ENCODE measurements at places on chromosomes 7 and 10. TPM values are rescaled to one million over a fixed set of nuclear protein-coding genes. Genes with fewer than 3 reads are reported as not detected.

The CFAP46 gene
- total RNA-seq = 0.22 TPM

The SNX10 gene
- 1.2 TPM for total RNA-seq

- DNase-seq = no peak
These were observed 71.7 kb downstream of the KIF20B start for GRCh38 chr10:89773081-89773480.

The ST8SIA6 gene
- total RNA-seq = 1.5 TPM

DNA sequence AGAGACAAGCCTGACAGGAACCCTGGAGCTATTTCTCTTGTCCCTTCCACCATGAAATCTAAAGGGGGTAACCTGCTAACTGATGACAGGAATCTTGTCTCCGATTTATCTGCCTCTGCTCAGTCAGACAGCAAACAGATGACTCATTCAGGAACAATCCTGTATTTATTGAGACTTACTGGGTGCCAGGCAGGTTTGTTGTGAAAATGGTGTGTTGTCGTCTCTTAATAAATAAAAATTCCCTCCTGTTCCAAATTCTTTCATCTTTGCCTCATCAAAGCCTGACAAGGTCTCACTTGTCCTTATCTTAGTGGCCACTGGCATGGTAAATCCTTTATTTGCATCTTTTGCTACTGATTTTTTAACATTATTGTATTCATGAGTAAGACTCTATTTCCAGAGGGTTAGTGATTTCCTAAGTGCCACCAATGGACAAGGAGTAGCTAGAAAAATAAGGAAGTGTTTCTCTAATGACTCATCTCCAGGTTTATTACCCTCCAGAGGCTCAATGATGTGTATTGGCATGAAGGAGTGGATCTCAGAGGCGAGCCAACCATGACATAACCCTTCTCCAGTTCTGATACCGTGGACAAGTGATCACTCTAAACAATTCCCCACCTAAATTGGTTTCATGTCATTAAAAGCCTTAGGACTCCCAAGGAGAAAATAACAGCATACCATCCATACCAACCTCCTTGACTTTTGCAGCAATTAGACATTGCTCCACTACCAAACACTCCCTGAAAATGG is 724.0 kb downstream of the GRID1 start:
- DNase-seq = peak; percentile 68

GRCh38 chr7:120278773-120279172 is 5.8 kb downstream of the KCND2 start:
- DNase-seq = no peak

The MYL7 gene
- total RNA-seq = 13.0 TPM

The FAM131B gene
- 1.4 TPM for total RNA-seq

- DNase-seq = no peak
These were observed 27.9 kb downstream of the MTURN start for GRCh38 chr7:30162622-30163124.

The STK31 gene
- 0.40 TPM for total RNA-seq

GRCh38 chr10:132142396-132143161 is 44.2 kb upstream of the DPYSL4 start:
- peak; percentile 34 for DNase-seq

DNA sequence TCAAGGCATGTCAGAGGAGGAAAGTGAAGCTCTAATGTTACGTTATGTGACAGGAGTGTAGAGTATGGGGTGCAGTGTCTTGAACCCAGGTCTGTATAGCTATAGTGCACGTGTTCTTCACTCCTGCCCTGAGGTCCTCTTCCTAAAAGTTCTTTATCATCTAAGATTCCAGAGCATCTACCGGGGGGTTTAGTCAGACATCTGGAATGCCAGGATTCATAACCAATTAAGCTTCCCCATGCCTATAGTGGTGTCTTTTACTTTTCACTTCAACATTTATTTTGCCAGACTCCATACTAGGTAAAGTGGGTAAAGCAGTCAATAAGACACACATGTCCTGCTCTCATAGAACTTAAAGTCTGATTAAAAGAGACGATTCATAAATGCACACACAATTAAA is 22.4 kb downstream of the PPP1R3C start:
- no peak for DNase-seq

The C10orf62 gene
- not detected for total RNA-seq

All from muscle of leg (tissue), 16 donors.